T-helper 9 cell (primary cell): ENCODE measurements at places on chromosomes 4 and X.

- DNase-seq = no peak
These were observed 197.6 kb upstream of the KLF3 start for GRCh38 chr4:38466401-38466800.

- DNase-seq = no peak
These were observed 173.9 kb downstream of the GRXCR1 start for GRCh38 chr4:43066415-43066814.

DNA sequence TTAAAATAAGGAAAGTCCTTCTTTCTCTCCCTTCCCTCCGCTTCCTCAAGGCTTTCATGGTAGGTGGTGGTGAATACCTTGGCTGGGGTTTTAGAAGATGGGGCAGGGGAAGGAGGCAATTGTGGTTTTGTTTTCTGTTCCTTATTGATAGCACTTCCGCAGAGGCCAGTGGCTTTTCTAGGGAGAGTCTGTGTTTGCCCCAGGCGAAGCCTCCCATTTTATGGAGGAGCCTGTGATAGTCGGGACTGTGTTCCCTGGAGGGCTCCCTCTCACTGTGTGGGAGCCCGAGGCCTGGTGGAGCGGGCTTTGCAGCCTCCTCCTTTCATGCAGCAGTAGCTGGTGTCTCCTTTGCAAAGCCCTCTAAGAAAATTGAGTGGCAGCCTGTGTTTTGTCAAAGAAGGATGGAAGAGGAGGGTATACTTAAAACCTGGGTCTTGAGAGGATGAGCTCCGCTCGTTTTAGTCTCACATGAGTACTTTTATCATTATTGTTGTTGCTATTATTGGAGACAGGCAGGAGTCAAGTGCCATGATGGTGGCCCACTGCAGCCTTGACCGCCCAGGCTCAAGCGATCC, 29.8 kb upstream of the STOX2 start:
- no peak for DNase-seq

DNA sequence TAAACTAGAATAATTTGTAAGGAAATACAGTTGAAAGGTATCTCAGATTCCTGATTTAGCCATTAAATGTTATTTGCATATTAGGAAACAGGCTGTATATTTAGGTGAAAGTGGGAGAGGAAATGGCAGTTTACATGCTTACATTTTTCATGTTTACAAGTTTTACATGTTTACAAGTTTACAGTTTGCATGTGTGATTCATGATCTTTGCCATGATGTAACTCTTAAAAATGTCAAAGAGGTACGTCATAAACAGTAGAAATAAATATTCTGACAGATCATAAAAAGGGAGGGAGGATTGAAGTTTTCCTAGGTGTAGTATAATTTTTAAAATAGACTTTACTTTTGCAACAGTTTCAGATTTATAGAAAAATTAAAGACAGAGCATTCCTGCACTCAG, 45.7 kb downstream of the KDM6A start:
- DNase-seq = no peak

GRCh38 chr4:81648576-81649275, 177.0 kb upstream of the RASGEF1B start:
- DNase-seq = no peak

DNA sequence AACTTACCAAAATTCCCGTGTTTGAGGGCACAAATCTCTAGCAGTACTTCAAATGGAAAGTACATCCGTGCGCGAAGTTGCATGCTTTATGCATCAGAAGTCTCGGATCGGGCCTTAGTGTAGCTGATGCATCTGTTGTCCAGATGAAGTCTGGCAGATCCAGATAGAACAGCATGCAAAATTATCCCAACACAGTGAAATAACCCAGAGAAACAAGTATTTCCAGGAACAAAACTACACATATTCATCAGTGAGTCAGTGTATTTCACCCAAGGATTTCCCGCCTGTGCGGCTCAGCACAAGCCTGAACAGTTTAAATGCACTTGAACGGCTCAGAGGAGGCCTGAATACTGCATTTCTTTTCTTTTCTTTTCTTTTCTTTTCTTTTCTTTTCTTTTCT, 27.4 kb upstream of the CLDN24 start:
- DNase-seq = no peak
